ENCODE measurements at places on chromosomes 2 and 18.

- DNase-seq, result no peak
Measured at GRCh38 chr2:101053117-101053516, 51.0 kb downstream of the RPL31 start.

GRCh38 chr18:51137891-51138290, 59.6 kb downstream of the MEX3C start:
- no peak for DNase-seq

DNA sequence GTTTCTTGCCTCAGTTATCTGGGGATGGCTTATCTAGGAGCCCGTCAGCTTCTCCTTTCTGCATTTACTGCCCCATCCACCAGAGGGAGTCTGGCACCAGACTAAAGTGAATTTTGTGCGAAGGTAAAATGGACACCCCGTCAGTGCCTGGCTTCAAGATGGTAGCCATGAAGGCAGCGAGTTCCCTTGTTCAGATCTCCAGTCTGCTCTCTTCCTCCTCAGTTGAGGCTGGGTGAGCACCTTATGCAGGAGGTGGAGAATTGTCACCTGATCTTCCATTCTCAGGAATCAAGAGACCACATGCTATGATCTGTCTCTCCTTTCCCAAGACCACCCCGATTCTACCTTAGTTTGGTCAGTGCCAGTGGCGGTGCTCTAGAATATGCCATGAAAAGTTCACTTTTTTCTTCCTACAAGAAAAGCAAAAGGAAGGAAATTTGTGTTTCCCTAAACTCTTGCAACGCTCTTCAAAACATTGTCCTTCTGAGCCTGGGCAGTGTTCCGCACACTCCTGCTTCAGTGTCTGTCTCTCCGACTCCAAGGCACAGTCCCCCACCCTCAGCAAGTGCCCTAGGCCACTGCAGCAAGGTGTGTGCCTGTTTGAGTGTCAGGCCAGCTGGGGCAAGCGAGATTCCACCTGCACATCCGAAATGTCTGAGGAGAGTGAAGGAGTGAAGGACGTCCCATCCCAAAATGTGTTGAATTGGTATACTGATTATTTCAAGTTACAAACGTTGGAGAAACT, 168.6 kb downstream of the SS18 start:
- DNase-seq, result peak; percentile 4

- no peak for DNase-seq
Measured at GRCh38 chr18:35343488-35343935, 708 bp downstream of the ZNF24 start.

GRCh38 chr2:88757025-88757424, 65.6 kb downstream of the RPIA start:
- no peak for DNase-seq

DNA sequence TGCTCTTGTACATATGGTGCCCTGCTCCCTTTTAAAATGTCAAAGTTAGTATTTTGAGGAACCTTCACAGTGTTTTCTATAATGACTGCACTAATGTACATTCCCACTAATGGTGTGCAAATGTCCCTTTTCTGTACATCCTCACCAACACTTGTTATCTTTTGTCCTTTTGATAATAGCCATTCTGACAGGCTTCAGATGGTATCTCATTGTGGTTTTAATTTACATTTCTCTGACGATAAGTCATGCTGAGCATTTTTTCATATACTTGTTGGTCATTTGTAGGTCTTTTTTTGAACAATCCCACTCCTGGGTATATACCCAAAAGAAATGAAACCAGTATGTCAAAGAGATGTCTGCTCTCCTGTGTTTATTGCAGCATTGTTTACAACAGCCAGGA, 268.3 kb downstream of the FBXO15 start:
- DNase-seq, result no peak

DNA sequence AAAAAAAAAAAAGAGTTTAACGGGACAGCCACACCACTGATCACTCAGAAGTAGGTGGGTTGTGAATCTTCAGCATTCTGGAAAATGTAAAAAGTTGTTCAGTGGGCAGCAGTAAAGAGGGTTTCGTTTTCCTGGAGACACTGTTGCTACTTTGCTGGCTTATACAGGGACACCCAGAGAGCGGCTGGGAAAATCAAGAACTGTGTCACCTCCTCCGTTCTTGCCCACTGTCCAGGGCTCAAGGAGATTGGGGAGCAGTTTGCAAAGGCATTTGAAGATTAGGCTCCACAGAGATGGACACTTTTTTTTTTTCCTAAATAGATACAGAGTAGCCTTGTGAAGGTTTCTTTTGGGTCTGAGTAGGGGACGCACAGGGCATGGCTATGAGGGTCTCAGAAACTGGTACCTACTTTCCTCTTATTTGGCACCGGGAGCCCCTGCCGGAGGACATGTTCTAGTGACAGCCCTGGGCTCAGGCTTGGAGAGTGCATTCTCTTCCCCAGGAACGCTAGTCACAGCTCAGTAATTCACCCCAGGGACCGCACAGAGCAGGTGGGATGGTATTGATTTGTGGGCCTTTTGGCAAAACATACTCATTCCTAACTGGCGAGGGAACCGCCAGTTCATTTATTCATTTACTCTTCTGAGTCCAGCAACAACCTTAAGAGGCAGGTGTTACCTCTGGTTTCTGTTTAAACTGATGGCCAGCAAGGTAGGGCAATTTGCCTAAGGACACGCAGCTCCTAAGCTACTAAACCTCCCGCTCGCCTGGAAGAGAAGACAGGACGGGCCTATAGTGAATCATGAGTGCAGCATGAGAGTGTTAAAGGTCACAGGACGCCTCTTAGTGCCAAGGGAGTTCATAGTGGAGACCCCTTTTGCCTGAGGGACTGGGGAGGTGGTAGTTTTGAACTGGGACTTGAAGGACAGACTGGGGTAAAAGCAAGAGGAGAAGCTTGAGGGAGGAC, 53.1 kb downstream of the HPCAL1 start:
- no peak for DNase-seq

DNA sequence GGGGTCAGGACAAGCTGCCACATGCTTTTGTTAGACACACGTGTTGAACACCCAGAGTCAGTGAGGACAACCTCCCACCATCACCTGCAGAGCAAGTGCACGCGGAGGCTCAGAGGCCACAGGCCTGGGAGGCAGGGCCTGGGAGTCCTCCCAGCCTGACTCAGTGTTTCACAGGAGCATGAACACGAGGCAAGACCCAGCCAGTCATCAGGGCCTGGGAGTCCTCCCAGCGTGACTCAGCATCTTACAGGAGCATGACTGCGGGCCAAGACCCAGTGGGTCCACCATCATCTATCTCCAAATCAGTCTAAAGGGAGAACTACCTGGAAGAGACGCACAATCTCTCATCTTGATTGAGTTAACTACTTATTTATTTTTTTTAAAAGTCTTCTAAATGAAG, 112.6 kb upstream of the PXDN start:
- no peak for DNase-seq

- DNase-seq, result no peak
Measured at GRCh38 chr2:9790702-9791225, 52.5 kb upstream of the TAF1B start.

DNA sequence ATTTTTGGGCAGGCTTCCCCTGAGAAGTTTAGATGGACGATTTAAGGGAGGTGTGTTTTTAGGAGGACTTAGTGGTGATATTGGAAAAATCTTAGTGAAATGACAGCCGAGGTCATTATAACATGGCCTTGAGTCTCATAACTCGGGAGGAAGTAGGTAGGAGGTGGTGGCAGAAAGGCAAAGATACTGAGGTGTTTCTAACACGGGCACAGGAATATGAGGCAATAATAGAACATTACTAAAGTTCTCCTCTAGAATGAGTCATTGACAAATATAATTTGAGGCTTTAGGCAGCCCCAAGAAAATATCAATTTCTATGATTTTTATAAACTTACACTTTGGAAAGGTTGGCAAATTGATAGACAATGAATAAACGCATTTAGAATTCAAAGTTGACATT, 146.1 kb upstream of the ZEB2 start:
- DNase-seq, result no peak

DNA sequence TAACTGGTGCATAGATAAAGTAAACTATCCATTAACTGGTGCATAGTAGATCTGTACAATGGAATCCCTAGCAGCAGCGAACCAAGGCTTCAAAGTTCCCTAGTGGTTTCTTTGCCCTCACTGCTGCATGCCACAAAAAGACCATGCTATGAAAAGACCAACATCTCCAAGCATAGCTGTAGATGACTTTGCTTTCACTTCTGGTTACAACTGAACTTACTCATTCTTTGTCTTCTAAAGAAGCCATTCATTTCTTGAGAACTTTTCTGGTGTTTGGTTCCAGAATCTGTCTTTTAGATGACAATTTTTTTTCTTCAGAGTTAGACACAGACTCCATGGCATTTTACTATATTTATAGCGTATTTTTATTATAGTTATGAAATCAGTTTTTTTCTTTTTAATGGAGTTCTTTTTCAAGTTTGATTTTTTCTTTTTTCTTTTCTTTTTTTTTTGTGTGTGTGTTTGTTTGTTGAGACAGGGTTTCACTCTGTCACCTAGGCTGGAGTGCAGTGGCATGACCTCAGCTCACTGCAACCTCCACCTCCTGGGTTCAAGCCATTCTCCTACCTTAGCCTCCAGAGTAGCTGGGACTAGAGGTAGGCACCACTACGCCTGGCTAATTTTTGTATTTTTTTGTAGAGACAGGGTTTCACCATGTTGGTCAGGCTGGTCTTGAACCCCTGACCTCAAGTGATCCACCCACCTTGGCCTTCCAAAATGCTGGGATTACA, 63.6 kb downstream of the SLC35F5 start:
- DNase-seq, result no peak

- no peak for DNase-seq
Measured at GRCh38 chr2:104788742-104789455, 65.0 kb upstream of the POU3F3 start.

GRCh38 chr2:182444170-182444569, 17.3 kb upstream of the PDE1A start:
- no peak for DNase-seq

GRCh38 chr2:232839411-232840079, 30.5 kb upstream of the SNORC start:
- no peak for DNase-seq

DNA sequence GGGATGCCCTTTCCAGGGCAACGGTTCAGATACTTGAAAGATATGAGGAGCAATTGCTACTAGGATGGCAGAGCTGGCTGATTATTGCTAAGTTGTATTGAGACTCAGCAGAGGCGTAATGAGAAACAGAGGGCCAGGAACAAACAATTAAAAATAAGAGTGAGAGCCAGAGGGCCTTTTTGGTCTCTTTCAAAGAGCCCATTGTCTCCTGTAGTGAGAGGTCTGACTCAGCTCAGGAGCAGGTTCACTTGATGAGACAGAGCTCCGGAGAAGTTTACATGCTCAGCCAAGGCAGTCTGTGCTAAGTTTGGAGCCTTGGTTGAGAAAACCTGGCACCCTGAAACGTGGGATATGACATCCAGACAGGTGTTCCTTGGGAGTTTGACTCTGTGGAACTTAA, 303.9 kb upstream of the DLGAP1 start:
- no peak for DNase-seq

GRCh38 chr18:69209761-69210160, 190.9 kb upstream of the DOK6 start:
- no peak for DNase-seq

- no peak for DNase-seq
Measured at GRCh38 chr2:234858790-234859329, 93.0 kb upstream of the SH3BP4 start.

GRCh38 chr2:152602750-152603149, 114.5 kb downstream of the PRPF40A start:
- DNase-seq, result no peak

DNA sequence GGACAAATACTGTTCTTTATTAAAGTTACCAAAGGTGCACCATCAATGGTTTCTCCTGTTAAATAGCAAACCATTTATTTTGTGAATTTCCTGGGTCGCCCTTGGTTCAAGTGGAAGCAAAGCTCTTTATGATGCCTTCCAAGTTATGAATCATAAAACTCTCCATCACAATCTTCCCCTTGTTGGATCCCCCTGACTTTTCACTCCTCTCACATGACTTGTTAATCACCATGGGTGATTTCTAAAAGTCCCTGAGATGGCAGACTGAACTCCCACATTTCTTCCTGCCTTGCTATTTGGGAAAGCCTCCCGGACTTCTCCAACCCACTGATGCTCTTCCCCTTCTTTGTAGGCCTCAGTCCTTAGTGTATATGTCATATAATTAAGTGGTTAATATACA, 176.0 kb downstream of the THADA start:
- DNase-seq, result no peak

GRCh38 chr18:76981396-76981968, 151.1 kb downstream of the MBP start:
- DNase-seq, result no peak

GRCh38 chr2:3409627-3410170, 30.2 kb downstream of the TRAPPC12 start:
- no peak for DNase-seq

DNA sequence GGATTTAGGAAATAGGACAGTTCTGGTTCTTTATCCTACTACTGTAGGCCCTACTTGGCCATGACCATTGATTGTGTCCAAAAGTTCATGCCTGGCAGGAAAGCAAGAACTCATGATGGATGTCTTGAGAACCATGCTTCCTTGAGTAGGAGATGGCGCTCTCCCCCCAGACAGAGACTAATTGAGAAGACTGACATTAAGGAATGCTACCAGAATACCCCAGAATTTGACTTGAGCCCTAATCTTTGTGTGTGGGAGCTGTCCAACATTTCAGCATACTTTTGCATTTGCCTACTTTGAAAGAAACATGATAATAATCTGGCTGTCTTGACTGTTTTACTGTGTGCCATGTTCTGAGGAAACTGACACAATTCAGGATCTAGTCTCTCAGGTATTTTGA, 23.3 kb downstream of the MAPRE3 start:
- no peak for DNase-seq

DNA sequence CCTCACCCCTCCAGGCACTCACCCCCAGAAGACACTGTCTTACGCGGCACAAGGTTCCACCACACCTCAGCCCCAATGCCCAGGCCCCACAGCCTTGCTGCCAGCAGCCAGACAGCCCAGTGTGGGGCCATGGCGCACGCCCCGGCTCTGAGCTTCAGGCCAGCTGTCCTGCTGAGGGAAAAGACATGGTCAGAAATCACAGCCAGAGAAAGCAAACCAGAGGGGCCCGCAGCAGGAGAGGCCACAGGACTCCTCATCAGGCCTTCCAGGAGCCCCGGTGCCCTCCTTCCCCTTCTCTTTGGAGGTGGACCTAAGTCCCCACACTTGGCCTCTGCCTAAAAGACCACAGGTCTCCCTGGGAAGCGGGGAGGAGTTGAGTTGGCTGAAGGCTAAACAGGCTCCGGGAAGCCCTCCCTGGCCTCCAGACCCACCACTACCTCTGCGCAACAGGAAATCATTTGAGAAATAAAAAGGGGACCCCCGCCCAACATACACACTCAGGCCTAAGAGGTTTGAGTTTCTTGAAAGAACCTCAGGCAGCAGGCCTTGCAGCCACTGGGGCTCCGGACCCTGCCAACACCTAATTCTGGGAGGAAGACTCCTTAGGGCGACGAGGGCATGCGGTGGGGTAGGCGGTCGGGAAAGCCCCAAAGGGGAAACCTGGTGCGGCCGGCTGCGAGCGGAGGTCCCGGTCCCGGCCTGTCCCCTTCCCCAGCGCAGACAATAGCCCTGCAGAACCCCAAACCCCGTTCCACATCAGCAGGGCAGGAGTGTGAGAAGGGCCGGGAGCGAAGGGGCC, 1.9 kb downstream of the SEMA4C start:
- DNase-seq, result no peak

- no peak for DNase-seq
Measured at GRCh38 chr18:28494151-28494550, 317.2 kb upstream of the CDH2 start.

Measured in activated CD4-positive, alpha-beta T cell treated with anti-CD3 and anti-CD28 coated beads for 24 hours (primary cell).